ENCODE measurements at places on chromosomes 2 and 18.

- DNase-seq = no peak
Measured at GRCh38 chr2:219446101-219446504, 11.5 kb downstream of the SPEG start.

DNA sequence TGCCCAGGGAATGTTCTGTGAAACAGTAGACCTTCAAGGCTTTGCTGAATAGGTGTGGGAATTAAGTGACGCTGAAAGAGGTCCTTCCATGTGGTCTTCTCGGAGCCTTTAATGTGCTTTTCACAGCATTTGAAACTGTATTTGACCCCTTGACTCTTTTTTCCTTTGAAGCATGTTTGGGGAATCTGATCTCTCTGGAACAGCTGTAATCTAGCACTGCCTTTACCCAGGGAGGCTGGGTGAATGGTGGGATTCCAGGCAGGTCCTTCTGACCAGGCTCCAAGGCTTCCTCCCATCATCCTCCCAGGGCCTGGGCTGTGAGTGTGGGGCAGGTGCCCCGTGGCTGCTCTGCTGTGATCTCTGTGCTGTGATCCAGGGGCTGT, 4.2 kb downstream of the ZAP70 start:
- no peak for DNase-seq

DNA sequence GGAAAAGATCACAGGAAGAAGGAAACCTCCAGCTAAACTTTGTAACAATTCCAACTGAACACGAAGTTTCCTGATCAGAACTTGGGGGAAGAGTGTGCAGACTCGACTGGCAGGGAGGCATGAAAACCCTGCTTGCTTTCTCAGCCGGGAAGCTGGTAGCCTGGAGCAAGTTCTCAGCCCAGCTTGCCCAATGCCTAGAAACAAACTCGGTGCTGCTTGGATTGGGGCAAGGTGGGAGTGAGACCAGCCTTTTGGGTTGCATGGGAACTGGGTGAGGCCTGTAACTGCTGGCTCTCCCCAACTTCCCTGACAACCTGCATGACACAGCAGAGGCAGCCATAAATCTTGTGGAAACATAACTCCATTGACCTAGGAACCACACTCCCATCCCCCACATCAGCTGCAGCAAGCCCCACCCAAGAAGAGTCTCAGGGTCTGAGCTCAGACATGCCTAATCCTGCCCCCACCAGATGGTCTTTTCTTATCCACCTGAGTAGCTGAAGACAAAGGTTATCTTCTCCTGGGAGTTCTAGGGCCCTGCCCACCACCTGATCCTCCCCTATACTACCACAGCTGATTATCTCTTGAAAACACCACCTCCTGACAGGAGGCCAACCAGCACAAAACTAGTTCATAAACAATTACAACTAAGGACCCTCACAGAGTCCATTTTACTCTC, 1859.7 kb upstream of the CELF4 start:
- DNase-seq = no peak

DNA sequence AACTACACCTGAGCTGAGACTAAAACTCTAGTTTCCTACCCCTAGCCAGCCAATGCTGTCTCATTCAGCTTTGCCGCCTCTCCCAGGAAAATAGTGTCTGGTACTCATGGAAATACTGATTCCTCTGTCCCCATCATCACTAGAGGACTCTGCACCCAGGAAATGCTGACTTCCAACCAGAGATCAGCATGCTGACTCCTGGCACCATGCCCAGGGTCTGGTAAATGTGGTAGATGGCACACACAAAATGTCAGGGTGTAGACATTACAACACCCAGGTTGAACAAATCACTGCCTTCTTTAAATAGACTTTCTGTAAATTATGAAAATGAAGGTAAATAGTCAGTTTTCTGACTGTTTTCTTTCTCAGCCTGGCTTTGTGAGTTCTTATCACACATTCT, 307.3 kb upstream of the CHAC2 start:
- DNase-seq = no peak

DNA sequence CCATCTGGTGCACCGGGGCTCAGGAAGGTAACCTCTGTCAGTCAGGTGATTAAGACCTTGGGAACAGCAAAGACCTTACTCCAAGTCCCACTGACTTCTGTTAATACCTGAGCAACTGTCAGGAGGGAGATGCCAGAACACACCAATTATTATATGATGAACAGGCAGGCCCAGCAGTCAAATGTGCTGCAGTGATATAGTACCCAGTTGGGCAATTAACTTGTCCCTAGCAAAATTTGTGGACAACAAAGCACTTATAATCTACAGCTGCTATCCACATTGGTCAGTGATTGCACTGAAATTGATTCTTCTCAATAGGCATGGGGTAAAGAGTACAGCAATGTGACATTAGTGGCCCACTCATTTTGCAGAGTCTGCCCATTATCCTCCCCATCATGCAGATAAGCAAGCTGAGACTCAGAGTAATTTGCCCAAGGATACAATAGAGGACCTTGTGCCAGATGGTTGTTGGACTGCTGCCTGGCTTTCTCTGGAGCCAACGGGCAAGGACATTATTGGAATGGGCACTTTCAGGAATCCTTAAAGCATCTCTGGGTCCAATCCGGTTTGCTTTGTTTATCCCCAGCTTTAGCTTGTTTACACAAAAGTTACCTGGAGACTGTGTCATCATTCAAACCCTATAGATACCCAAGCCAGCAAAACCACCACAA, 147.6 kb downstream of the CCBE1 start:
- DNase-seq = no peak

GRCh38 chr2:26704441-26704977, 12.0 kb downstream of the KCNK3 start:
- no peak for DNase-seq

DNA sequence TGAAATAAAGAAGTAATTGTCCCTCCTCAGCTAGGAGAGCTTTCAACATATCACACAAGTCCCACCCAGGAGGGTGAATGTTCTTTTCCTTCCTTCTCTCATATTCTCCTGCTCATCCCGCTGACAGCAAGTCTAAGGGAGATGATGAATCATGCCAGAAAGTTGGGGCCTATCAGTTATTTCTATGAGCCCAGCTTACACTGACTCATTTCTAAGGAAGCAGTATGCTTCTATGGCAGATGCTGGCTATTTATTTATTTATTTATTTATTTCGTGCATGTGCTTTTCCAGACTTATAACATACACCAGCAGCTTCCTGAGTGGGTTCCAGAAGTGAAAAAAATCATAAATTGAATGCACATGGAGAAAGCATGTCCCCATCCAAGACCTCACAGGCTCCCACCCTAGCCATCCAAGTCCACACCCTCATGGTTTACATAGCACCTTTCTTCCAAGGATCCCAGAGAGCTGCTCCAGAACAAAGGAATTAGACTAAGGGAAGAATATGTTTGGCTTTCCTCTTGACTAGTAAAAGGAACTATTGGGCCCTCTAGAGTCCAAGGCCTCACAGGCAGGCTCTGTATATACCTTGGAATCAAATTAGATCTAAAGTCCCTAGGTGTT, 1074.2 kb upstream of the ZEB2 start:
- DNase-seq = no peak

GRCh38 chr2:169006665-169007064, 24.5 kb downstream of the ABCB11 start:
- DNase-seq = no peak

DNA sequence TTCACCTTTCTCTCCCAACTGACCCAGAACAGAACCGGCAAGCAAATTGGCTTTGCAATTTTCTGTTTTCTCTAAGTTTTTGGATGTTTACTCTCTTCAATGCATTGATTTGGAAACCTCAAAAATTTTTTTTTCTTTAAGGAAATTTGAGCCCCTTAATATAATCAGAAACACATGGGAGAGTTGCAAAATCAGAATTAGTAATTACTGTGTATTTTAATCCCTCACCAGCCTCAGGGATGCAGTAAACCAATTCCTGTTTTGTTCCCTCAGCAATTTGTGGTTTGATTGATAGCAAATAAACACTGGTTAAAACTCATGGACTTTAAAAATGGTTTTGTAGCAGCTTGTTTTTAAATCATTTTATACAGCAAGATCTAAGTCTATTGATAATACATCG, 281.5 kb downstream of the NEDD4L start:
- no peak for DNase-seq

DNA sequence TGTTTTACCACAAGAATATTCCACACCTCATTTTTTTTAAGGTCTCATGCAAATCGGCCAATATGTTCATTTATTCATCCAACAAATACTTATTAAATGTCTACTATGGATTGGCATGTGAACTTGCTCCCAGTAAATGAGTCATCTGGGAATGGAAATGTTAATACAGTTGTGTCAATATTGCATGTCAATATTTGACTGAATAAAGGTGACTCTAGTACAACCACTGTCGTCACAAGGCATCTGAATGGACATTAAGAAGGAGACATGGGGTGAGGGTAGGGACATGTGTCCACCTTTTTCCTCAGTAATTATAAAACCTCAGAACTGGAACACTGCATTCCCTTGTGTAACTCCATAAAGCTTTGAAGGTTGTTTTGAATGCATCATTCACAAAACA, 365.4 kb downstream of the ADCYAP1 start:
- no peak for DNase-seq

DNA sequence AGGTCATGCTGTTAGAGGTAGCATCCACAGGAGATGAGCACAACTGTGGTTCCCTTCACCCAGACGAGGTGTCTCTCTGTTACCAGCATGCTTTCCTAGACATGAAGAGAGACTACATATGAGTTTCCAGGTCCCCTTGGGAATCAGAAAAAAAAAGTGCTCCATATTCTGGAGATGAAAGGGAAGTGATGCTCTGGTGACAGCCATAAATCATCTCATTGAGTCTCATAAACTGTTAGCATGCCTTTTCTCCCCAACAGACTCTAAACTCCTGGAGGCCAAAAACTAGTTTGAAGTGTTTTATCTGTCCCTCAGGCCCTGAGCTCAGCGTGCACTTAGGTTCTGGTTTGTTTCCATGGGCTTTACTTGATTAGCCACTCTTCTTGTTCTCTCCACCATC, 124.6 kb upstream of the CREB1 start:
- DNase-seq = no peak

- DNase-seq = no peak
Measured at GRCh38 chr18:72201032-72201431, 343.1 kb downstream of the CBLN2 start.

GRCh38 chr2:65608916-65609315, 176.5 kb upstream of the SPRED2 start:
- DNase-seq = no peak

GRCh38 chr2:42558827-42559226, 9.6 kb upstream of the MTA3 start:
- no peak for DNase-seq

DNA sequence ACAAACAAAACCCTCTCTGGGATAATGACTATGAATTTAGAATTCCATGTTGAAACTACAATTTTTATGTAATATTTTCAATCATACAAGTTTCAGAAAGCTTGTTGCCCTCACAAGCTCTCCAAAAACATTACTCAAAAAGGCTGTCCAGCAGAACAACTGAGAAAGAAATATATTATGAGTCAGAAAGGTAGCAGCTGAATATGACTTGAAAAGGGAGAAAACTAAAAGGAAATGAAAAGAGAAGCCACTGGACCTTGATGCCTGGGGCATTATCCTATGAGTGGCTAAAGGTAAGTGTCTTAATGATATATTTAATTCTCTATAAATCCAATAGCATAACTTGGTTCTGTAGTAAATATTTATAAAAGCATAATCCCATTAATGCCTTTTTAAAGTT, 61.8 kb downstream of the NXPH2 start:
- no peak for DNase-seq

DNA sequence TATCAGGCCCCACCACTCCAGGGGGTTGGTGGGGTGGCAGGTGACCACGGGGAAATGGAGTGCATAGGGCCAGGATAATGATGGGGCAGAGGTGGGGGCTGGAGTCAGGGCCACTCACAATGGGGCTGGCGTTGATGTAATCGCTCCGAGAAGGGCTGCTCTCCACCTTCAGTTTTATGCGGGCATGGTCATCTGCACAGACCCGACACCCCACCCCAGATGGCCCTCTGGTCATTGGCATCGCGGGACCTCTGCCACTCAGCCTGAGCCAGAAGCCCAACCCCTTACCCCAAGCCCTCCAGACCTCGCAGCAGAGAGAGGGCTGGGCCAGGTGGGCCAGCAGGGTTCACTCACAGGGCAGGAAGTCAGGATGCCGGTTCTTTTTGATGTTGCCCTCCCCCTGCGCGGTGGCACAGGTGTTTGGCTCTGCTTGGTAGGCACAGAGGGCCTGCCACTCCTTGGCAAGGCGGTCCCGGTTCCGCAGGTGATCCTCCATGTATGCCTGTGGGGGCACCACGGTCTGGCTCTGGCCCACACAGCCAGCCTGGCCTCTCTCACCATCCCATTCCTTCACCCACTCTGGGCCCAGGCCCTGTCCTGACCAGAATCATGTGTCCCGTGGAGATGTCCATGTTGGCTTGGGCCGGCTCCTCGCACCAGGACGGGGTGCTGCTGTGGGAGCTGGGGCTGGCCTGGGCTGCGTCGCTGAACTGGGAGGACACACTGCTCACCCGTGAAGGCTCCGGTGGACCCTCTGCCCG, 12.4 kb downstream of the PTPRN start:
- no peak for DNase-seq

DNA sequence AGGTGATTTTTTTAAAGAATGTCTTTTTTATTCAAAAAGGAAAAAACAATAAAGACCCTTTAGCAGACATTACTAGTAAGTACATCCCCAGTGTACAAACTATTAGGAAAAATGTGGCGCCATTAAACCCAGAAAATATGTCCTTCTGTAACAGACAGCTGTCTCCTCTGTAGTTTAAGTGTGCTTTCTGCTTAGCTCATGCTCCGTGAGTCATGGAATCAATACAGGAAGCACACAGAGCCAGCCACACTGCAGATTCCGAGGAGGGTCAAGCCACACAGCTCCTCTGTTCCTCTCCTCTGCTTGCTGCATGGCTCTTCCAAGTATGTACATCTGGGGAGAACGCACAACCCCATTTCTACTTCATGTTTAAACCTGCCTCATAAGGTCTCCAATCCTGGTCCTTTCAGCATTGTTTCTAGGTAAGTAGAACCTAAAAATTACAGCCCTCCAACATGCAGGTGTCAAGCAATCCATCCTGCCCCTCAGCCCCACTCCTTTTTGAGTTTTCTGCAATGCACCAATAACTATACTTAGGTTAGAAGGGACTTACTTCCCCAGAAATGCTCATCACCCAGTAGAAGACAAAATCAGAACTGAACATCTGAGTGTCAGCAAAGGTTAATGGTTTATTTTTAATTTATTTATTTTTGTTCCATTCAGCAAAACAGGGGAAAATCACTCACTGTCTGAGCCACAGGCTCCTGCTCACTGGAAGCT, 37.5 kb downstream of the ACVR1 start:
- DNase-seq = no peak

- DNase-seq = no peak
Measured at GRCh38 chr18:78730546-78730945, 249.1 kb upstream of the SALL3 start.
